ENCODE measurements at places on chromosomes 5 and 9. TPM values are rescaled to one million over a fixed set of nuclear protein-coding genes. Genes with fewer than 3 reads are reported as not detected.

Gene HAVCR2
- 2.4 TPM for total RNA-seq

Gene CCNJL
- total RNA-seq: 3.0 TPM

Gene OR13C4
- not detected for total RNA-seq

Gene ZNF169
- 4.0 TPM for total RNA-seq

Gene KCTD16
- not detected for total RNA-seq

Gene ZNG1F
- total RNA-seq: 6.7 TPM

Measured in esophagus squamous epithelium (tissue), 5 donors.